Fibroblast of the aortic adventitia (primary cell): ENCODE measurements at places on chromosomes 1 and 21. TPM values are rescaled to one million over a fixed set of nuclear protein-coding genes. Genes with fewer than 3 reads are reported as not detected.

KCNN3 gene
- total RNA-seq = 0.09 and 0.25 TPM in 2 replicates

CYP4A11 gene
- total RNA-seq = not detected in 2 replicates

GRHL3 gene
- not detected in 2 replicates for total RNA-seq

AIM2 gene
- not detected in 2 replicates for total RNA-seq

OR6K3 gene
- total RNA-seq = not detected in 2 replicates

ZNF326 gene
- 11.2 and 15.2 TPM in 2 replicates for total RNA-seq

C4BPA gene
- not detected in 2 replicates for total RNA-seq

CAMSAP2 gene
- 53.8 and 57.5 TPM in 2 replicates for total RNA-seq

REN gene
- total RNA-seq = not detected in 2 replicates

TRAF3IP3 gene
- 0.65 TPM in 1 of 2 replicates, not detected in the other for total RNA-seq

NMNAT1 gene
- 9.7 and 10.6 TPM in 2 replicates for total RNA-seq

COL6A1 gene
- total RNA-seq = 1,082 and 1,517 TPM in 2 replicates

PTGFRN gene
- total RNA-seq = 39.8 and 67.5 TPM in 2 replicates

ATP1A4 gene
- total RNA-seq = not detected in 2 replicates

FAM177B gene
- not detected in 2 replicates for total RNA-seq

HLX gene
- total RNA-seq = 4.1 and 25.4 TPM in 2 replicates

CA6 gene
- not detected in 2 replicates for total RNA-seq

OR2G6 gene
- total RNA-seq = not detected in 2 replicates

SERPINC1 gene
- not detected in 2 replicates for total RNA-seq

SH3D21 gene
- 5.2 and 9.3 TPM in 2 replicates for total RNA-seq

LRRIQ3 gene
- total RNA-seq = 1.3 and 1.4 TPM in 2 replicates

OR2T33 gene
- total RNA-seq = not detected in 2 replicates

SLC1A7 gene
- 0.41 and 3.8 TPM in 2 replicates for total RNA-seq

HIVEP3 gene
- total RNA-seq = 1.1 and 1.2 TPM in 2 replicates

LCA5L gene
- total RNA-seq = 0.65 and 3.1 TPM in 2 replicates

OR2L8 gene
- not detected in 2 replicates for total RNA-seq

OR2L13 gene
- total RNA-seq = not detected in 2 replicates

ZNF648 gene
- not detected in 2 replicates for total RNA-seq

HHIPL2 gene
- 0.18 TPM in 1 of 2 replicates, not detected in the other for total RNA-seq

SLC35A3 gene
- 15.0 and 35.8 TPM in 2 replicates for total RNA-seq

SMCP gene
- not detected in 2 replicates for total RNA-seq

FNDC5 gene
- 0.41 and 0.99 TPM in 2 replicates for total RNA-seq

CCDC24 gene
- total RNA-seq = 2.6 TPM in 2 replicates

NEGR1 gene
- total RNA-seq = 1.1 and 20.7 TPM in 2 replicates

HCRTR1 gene
- total RNA-seq = 0.18 TPM in 1 of 2 replicates, not detected in the other

ZC3H12A gene
- 5.3 and 8.2 TPM in 2 replicates for total RNA-seq

GBP7 gene
- not detected in 2 replicates for total RNA-seq

RXFP4 gene
- total RNA-seq = 0.09 TPM in 1 of 2 replicates, not detected in the other

HAO2 gene
- not detected in 2 replicates for total RNA-seq

FCGR2B gene
- total RNA-seq = not detected in 2 replicates

FASLG gene
- total RNA-seq = not detected in 2 replicates

PRELP gene
- total RNA-seq = 1.4 and 3.7 TPM in 2 replicates

RUNX1 gene
- 28.0 and 63.5 TPM in 2 replicates for total RNA-seq

SYDE2 gene
- total RNA-seq = 5.2 and 6.5 TPM in 2 replicates

TTC22 gene
- total RNA-seq = under 0.01 TPM in 1 of 2 replicates, not detected in the other

ACADM gene
- total RNA-seq = 41.4 and 92.8 TPM in 2 replicates

ACTA1 gene
- not detected in 2 replicates for total RNA-seq

CAMK1G gene
- 0.90 and 1.1 TPM in 2 replicates for total RNA-seq
